HTR-8/SVneo (cell line): ENCODE measurements at places on chromosomes 7 and 10.

GRCh38 chr10:27366769-27367168 is 126.2 kb upstream of the ACBD5 start:
- DNase-seq, result no peak

GRCh38 chr7:50679218-50680007 is 103.3 kb downstream of the GRB10 start:
- DNase-seq, result peak; percentile 13

- no peak for DNase-seq
Observed at GRCh38 chr10:119189811-119190282, 11.2 kb upstream of the PRDX3 start.

DNA sequence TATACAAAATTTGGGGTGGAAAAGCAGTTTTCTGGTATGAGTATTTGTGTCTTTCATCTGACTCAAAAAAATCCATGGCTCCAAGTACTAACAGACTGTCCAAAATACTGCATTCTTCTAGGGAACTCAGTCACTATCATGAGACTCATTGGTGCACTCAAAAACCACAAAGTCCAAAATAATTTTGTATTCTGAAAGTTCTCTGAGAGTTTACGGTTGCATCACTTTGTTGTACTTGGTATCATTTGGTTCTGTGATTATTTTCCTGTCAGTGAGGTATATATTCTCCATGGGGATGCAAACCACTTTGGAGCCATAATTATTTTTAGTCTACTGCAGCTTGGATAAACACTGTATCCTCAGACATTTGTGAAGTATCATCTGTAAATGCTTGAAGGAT is 28.0 kb upstream of the CABCOCO1 start:
- no peak for DNase-seq

GRCh38 chr7:95527033-95527775 is 41.5 kb downstream of the ASB4 start:
- peak; percentile 21 for DNase-seq

DNA sequence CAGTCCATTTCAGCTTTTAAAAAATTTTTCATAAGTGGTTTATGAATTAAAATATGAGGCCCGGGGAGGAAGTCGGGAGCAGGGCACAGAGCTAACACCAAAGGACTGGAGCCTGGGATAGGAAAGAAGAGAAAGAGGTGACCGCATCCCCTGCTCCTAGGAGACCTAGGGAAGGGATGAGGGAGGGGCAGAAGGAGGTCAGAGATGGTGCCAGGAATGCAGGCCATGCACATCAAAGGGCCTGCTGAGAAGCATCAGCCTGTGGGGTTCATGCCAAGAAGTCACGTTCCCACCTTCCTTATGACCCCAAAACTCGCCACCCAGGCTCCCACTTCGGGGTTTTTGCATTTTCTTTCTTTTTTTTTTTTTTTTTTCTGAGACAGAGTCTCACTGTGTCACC is 14.7 kb upstream of the TOMM7 start:
- no peak for DNase-seq

DNA sequence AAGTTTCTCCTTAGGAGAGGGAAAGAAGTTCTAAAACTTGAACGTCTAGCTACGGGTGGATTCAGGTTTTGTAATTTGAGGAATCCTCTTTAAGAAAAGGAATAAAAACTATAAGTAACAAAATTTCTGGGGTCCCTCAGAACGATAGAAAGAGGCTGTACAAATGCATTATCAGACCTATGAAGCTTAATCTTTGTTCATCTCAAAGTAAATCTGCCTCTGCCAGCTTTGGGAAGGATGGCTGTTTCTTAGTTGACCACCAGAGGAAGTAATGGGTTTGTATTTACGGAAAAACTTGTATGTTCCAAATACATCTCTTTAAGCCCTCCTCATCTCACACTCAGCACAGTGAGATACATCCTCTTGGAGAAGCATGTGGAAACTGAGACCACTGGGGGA is 864 bp downstream of the PSTK start:
- DNase-seq, result peak; percentile 6

- no peak for DNase-seq
Observed at GRCh38 chr10:99344715-99345114, 15.6 kb downstream of the CNNM1 start.

GRCh38 chr7:141074162-141074991 is 513 bp downstream of the TMEM178B start:
- no peak for DNase-seq

DNA sequence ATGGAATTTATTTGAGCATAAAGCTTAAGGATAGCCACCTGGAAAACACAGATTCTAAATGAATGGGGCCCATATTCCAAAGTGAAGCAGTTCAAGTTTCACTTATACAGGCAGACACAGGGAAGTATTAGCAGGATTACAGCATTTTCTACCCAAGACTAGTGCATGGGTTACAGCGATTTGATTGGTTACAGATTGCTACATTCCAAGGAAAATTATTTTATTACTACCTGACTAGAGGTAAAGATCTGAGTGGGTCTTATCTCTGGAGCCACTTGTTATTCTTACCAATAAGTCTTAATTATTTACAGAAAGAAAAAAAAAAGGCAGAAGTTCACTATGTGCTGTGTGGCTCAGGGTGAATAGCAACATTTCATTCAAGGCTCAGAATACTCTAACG is 87.4 kb upstream of the ITGB1 start:
- no peak for DNase-seq

DNA sequence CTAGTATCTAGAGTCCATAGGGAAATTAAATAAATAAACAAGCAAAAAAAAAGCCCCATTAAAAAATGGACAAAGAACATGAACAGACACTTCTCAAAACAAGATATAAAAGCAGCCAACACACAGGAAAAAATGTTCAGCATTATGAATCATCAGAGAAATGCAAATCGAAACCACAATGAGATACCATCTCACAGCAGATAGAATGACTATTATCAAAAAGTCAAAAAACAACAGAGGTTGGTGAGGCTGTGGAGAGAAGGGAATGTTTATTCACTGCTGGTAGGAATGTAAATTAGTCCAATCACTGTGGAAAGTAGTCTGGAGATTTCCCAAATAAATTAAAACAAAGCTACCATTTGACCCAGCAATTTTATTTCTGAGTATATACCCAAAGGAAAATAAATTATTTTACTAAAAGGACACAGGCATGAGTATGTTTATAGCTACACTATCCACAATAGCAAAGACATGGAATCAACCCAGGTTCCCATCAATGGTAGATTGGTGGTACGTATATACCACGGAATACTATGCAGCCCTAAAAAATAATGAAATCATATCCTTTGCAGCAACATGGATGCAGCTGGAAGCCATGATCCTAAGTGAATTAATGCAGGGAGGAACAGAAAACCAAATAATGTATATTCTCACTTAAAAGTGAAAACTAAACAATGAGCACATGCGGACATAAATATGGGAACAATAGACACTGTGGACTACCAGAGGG is 366.5 kb upstream of the SEMA3C start:
- DNase-seq, result peak; percentile 1

- DNase-seq, result no peak
Observed at GRCh38 chr10:130372866-130373265, 236.7 kb downstream of the GLRX3 start.

GRCh38 chr10:81564143-81564542 is 310.9 kb upstream of the NRG3 start:
- no peak for DNase-seq

DNA sequence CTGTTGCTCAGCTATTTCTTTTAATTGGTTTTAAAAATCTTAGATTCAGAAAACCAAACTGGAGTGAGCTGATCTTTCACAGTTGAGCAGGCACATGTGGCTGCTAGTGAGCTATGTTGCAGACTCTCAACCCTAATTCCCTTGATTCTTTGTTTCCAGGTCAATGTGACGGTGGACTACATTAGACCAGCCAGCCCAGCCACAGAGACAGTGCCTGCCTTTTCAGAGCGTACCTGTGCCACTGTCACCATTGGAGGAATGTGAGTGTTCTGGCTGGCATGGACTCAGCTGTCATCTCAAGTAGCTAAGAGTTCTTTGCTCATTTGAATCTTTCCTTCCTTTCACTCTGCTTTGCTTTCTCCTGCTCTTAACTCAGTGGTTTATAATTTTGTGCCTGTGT is 187.1 kb downstream of the LRRC4 start:
- DNase-seq, result no peak

DNA sequence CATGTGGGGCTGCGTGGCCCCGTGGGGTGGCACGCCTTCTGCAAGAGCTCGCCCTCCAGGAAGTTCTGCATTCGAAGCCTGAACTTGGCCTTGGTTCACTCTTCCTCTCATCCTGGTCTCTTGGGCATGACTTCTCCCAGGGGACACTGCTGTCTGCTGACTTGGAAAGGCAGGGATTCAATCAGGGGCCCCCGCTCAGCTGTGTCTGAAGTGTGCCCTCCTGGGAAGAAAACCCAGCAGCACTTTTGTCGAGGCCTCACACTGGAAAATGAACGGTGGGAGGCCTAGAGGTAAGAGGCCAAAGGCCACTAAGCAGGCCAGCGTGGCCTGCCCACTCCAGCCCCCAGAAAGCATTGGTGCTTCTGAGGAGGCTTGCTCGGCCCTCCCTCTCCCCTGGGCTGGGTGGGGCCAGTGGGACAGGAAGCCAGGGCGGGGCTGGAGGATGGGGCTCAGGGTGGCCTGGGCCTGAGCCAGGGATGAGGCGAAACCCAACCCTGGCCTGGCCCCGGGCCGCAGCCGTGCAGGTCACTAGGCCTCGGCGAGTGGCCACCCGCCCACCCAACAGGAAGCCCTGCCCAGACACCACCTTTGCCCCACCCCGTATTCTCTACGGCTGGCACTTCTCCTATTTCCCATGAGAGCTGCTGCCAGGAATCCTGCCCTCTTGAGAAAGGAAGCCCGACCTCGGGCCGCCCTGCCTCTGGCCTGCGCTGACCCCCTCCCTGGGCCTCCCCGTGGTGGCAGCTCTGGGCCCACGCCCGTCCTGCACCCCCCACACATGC is 81.1 kb downstream of the ZMIZ1 start:
- peak; percentile 94 for DNase-seq

GRCh38 chr7:141649137-141649864 is 52.7 kb downstream of the DENND11 start:
- DNase-seq, result no peak

- no peak for DNase-seq
Observed at GRCh38 chr7:81410471-81411117, 359.3 kb downstream of the HGF start.

DNA sequence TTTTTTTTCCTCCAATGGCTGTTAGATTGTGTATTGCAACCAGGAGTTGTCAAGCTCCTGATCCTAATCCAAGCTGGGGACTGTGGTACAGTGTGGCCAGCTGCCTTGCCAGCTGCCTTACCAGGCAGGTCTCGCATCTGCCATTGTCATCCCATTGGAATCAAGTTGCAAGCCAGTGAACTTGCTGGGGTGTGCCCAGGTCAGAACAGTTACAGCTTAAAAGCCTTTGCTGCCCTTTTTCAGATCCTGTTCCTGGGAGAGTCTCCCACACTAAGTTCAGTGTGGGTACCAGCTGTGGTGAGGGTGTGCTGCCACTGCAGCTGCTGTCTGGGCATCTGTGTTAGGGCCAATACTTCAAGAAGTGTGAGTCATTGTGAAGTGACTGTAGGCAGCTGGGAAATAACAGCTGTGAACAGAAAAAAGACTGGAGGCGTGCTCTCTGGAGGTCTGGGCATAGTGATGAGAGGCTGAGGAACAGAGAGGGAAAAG is 72.8 kb downstream of the CCNY start:
- peak; percentile 88 for DNase-seq

DNA sequence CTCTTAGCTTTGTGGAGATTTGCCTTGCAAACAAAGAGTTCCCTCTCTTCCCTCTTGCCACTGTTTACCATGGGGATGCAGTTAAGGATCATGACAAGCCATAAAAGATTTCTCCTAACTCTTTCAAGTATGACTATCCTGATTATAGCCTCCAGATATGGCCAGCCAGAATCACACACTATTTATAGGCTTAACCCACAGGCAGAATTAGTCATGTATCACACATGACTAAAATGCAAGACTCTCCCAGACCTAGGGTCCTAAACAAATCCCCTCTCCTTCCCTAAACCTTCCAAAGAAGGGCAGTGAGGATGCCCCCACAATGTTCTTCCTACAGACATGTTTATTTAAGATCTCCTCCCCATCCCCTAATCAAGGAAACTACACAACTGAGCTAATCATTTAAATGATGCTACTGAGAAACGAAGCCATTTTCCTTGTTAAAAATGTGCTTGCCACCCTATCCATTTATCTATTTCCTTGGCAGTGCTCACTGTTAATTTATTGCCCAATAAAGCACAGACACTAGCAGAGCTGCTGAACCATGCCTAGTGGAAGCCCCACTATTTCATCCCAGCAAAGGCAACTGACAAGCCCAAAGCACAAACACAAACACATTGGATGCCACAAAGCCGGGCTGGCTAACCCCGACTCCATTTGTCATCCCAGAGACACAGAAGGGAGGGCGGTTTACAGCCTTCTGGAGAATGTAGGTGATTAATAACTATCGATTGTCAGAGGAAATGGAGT is 363.4 kb downstream of the KCNMA1 start:
- peak; percentile 41 for DNase-seq

GRCh38 chr10:11573497-11573896 is 38.0 kb downstream of the USP6NL start:
- no peak for DNase-seq

GRCh38 chr7:20539201-20539600 is 76.3 kb upstream of the ABCB5 start:
- DNase-seq, result no peak

DNA sequence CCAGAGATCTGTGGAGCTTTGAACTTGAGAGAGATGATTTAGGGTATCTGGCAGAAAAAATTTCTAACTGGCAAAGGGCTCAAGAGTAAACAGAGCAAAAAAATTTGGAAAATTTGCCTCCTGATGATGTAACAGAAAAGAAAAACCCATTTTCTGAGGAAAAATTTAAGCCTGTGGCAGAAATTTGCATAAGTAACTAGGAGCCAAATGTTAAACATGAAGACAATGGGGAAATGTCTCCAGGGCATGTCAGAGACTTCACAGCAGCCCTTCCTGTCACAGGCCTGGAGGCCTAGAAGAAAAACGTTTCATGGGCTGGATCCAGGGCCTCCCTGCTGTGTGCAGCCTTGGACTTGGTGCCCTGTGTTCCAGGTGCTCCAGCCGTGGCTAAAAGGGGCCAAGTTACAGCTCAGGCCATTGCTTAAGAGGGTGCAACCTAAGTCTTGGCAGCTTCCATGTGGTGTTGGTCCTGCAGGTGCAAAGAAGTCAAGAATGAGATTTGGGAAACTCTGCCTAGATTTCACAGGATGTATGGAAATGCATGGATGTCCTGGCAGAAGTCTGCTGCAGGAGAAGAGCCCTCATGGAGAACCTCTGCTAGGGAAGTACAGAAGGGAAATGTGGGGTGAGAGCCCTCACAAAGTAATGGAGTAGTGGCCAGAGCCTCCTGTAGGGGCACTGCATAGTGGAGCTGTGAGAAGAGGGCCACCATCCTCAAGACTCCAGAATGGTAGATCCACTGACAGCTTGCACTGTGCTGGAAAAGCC is 8.1 kb downstream of the SEMA3D start:
- no peak for DNase-seq
